ENCODE measurements at places on chromosomes 5 and 9.
A peak's percentile ranks its signal among the peaks of the same experiment; 100 is the strongest.

GRCh38 chr5:140108093-140109017 is 5.6 kb upstream of the PURA start:
- DNase-seq = no peak

DNA sequence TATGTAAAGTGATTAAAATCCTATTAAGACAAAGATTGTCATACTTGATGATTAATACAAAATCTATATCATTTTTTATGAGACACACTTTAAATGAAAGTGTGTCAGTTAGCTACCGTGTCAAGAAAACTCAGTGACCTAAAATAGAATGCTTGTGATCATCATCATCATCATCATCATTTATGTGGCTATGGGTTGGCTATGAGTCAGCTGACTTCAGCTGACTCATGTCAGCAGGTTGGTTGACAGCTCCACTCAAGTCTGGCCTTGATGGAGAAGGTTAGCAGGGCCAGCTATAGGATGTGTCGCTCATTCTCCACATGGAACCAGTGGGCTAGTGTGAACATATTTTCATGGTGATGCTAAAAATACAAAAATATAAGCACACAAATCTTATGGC is 43.8 kb upstream of the ZNF300 start:
- DNase-seq = no peak

DNA sequence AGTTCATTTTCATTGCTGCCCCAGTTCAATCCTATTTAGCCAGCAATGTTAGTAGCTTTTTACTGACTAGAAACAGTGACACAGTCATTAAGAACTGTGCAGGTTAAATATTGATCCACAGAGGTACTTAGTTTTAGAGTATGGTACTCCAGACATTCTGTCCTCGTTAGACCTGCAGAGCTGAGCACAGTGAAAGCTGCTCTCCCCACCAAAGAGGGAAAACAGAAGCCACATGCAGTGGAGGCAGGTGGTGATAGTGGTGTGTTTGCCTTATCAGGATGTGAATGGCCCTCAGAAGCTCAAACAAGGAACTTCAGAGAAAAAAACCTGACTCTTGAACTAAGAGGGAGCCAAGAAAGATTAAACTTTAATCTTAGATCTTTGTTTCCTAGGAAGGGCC is 75.5 kb downstream of the UNC13B start:
- no peak for DNase-seq

DNA sequence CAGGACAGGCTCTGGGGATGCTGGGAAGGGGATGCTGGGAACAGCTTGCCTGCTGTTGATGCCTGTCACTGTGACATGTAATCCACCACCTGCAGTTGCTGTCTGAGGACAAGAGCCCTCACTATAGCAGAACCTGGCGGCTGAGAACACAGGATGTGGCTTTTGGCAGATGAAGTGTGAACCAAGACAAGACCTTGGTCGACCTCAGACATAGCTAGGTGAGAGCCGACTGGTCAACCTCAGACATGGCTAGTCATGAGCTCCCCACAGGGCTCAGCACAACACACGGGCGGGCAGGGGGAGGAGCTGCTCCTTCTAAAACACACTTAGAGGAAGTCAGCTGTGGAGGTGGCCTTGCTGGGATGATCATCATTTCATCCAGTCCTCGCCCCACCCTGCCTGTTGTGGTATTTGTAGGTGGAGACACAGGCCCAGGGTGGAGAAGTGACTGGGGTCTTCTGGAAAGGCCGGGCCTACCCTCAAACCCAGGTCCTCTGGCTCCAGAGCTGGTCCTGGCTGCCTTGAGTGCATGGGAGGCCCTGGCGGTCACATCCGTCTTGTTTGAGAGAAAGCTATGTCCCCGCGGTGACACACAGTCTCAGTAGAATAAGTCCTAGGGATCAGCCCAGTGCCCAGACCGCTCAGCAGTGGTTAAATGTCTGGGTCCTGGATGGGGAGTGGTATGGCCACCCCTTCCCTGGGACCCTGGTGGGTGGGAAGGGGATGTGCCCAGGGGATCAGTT is 6.1 kb downstream of the SUSD3 start:
- no peak for DNase-seq

GRCh38 chr5:34687269-34688011 is 31.3 kb downstream of the RAI14 start:
- DNase-seq = no peak

DNA sequence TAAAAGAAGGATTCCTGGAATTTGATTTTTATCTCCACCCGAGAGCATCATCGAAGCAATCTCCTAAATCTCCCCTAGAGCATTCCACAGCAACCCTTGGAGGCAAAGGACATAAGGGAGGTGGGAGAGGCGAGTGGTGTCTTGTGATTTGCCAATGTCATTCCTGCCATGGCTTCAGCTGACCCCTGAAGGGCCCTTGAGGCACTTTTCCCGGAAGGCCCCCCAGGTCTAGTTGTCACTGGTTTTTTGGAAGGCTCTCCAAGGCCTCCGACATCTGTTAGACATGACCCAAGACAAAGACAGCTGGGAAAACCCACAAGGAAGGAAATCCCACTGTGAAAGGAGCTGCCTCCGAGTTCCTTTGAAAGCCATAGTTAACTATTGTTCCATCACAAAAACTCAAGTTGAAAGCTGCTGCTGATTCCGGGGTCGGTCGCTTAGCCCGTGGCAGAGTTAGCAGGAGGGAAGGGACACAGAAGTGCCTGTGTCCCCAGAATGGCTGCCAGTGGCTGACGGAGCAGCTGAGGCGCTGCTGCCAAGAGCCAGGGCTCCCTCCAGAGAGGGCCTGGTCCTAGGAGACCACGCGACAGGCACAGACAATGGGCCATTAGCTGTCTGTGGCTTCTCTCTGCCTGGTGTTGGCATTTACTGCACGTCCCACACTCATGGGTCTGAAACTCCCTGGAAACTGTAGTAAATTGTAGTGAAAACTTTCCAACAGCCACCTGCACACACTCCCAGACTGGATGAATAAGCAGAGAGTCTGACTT is 24.4 kb upstream of the TRIO start:
- no peak for DNase-seq

DNA sequence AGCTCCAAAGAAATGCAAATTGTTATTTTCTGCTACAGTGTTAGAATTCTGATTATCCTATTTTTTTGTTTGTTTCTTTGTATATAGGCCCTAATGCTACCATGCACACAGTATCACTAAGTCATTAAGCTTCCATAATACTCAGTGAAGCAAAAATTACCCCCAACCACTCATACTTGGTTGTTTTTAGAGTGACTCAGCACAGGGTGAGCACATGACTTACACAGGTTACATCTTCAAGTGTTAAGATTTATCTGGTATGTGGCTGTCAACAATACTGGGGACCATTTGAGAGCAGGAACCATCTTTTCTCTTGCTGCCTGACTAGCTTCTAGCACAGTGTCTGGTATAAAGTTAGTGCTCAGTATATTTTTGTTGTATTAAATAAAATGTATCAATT is 255.8 kb upstream of the SLC24A2 start:
- no peak for DNase-seq

DNA sequence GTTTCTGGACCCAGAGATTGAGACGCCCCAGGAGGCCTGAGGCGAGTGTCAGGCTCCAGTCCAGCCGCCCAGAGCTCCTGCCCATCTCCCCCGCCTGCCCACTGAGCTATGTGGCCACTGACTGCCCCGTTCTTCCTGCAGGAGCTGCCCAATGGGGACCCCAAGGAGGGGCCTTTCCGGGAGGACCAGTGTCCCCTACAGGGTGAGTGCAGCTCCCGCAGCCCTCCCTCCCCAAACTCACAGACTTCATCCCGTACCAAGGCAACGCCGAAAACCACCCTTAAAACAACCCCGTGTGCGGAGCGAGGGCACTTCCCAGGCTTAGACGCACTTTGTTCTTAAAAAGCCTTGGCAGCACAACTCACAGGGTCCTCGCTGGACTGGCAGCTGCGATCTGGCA is 23.4 kb downstream of the NKD2 start:
- DNase-seq = no peak

GRCh38 chr5:143757116-143757515 is 54.8 kb upstream of the HMHB1 start:
- no peak for DNase-seq

DNA sequence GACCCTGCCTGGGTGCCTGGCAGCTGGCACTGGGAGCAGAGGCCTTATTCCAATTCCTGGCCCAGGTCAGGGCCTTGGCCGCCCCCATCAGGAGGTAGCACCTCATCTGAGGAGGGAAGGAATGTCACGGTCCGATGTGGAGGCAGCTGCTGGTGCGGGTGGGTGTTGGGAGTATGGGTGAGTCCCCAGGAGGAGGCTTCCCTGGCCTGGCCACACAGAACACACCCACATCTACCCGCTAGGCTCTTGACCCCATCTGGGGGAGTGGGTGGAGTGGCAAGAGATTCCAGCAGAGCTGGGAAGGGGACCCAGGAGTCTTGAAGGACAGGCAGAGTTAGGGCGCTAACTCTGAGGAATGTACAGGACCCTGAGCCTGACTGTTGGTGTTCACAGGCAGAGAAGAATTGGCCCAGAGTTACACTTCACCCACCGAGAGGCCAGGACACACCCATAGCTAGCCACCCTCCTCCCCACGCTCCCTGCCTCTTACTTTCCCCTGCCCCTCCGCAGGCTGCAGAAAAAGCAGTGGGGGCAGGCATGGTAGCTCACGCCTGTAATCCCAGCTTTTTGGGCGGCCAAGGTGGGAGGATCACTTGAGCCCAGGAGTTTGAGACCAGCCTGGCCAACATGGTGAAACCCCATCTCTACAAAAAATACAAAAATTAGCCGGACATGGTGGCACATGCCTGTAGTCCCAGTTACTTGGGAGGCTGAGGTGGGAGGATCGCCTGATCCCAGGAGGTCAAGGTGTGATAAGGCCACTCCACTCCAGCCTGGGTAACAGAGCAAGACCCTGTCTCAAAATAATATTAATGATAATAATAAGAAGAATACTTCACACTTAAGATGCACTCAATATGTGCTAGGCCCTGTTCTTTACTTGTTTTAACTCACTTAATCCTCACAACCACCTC is 6.0 kb downstream of the OLFML2A start:
- DNase-seq = no peak

DNA sequence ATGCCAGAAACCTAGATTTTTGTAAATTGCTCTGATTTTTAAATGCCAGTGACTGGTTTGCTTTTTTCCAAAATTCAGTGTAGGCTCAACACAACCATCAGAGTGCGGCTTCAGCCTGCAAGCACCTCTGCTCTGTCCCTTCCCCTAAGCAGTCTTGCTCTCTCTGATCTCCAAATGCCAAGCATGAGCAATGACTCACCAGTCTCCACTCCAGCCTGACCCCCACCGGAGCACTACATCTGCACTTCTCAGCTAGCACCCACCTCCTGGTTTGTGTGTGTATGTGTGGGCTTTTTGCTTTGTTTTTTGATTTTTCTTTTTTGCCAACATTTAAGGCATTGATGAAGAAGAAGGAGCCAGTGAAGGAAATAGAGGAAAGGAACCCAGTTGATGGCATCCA is 61.4 kb upstream of the ADRA1B start:
- no peak for DNase-seq

- peak; percentile 24 for DNase-seq
Measured at GRCh38 chr5:62143268-62144229, 162.5 kb upstream of the KIF2A start.

GRCh38 chr5:145856285-145856818 is 16.5 kb downstream of the GRXCR2 start:
- DNase-seq = peak; percentile 26

DNA sequence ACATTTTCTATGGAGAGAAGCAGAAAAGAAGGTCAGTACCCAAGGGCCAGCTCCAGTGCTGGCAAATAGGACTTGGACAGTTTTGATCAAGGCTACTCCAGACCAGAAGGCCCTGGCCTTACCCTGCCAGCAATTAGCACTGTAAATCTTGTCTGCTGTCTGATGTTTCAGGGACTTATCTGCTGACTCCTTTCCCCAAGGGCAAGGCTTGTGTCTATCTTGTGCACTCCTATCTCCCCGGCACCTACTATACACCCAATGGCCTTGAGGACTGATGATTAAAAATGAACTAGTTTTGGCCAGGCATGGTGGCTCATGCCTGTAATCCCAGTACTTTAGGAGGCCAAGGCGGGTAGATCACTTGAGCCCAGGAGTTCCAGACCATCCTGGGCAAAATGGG is 37.2 kb downstream of the POLR1E start:
- no peak for DNase-seq

DNA sequence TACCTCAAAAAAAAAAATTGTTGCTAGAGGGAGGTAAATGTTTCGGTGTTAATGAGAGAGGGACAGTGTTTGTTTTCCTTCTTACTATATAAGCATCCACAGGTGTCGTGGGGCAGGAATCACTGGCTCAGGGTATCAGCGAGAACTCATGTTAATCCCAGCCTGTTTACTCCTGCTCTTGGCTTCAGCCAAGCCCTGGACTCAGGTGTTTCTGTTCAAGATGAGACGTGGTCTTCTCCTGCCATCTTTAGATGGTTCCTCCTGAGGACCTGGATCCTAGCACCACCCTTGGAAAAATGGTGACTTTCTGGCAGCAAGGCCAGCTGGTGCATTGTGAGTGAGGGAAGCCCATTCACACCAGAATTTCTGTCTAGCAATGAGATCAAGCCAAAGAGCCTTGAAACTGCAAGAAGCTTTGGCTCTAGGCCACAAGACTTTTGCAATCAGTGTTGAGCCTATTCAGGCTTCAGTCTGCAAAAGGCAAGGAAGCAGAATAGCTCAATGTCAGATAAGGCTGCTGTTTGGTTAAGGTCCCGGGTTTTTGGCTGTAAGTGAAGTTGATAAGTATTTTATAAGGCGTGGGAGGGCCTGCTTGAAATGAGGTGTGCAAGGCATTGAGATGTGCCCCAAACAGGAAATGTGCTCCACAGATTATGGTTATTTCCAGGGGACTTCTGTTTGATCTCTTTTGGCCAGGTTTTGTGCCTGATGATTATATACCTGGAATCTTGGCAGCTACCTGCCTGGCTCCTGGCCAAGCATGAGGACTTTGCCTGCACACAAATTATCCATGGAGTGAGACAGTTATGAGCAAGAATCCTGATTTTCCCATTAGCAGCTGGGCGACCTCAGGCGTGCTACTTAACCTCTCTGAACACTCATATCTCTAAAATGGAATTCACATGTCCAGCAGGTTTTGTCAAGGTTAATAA is 99.8 kb downstream of the TENT4A start:
- no peak for DNase-seq

DNA sequence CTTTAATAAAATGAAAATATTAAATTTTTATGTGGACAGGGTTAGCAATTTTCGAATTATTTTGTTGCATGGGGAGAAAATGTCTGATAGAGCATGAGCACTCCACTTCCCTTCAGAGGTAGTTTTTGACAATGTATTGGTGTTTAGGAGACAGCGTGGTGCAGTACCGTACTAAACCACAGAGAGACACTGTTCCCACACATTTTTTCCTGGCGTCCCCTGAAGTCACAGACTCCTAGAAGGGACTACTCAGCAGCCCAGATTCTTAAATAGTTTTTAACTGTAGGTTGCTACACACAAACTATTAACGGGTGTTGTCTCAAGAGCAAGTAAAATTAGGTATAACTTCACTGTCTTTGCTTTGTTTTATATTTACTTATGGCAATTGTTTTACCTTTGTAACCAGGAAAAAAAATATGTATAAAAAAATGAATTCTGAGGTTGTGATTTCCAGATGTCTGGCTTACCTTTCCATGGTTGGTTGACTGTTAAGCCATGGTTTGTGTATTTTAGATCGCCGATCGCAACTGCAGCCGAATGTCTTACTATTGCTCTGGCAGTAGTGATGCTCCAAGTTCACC is 171.2 kb downstream of the DOCK8 start:
- peak; percentile 39 for DNase-seq

Data from left renal pelvis (tissue), 4 donors.